ENCODE measurements at places on chromosomes 12 and 14. TPM values are rescaled to one million over a fixed set of nuclear protein-coding genes. Genes with fewer than 3 reads are reported as not detected.

The ADAM20 gene
- 0.27 TPM for total RNA-seq

The CISTR gene
- 2.1 TPM for total RNA-seq

The PPFIBP1 gene
- total RNA-seq: 258 TPM

The C12orf76 gene
- total RNA-seq: 5.4 TPM

The ALDH1L2 gene
- 3.0 TPM for total RNA-seq

The GALNT8 gene
- 1.5 TPM for total RNA-seq

The KHNYN gene
- total RNA-seq: 20.5 TPM

The ARHGAP5 gene
- total RNA-seq: 238 TPM

DNA sequence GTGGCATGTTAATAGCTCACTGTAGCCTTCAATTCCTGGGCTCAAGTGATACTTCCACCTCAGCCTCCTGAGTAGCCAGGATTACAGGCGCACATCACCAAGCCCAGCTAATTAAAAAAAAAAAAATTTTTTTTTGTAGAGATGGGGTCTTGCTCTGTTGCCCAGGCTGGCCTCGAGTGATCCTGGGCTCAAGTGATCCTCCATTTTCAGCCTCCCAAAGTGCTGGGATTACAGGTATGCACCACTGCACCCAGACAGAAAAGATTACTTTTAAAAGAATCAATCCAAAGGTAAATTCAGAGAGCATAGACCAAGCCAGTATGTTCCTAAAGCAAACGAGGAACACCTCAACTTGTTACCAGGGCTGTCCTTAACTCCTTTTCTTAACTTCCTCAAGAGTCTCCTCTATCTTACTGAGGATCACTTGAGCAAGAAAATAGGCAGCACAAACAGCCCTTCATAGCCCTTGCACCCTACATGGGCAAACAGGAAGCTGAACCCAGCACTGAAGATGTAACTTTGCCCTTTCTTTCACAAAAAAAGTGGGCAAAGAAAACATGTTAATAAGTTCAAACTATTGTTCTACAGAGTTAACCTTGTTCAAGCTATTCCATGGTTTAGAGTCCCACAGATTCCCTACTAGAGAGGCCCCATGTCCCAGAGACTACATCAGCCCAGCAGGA, 11.3 kb downstream of the CS start:
- no peak for DNase-seq

- no peak for DNase-seq
These were observed 387.9 kb downstream of the DAD1 start for GRCh38 chr14:22200977-22201605.

- no peak for DNase-seq
These were observed 2.0 kb upstream of the CACNA2D4 start for GRCh38 chr12:1920436-1920835.

DNA sequence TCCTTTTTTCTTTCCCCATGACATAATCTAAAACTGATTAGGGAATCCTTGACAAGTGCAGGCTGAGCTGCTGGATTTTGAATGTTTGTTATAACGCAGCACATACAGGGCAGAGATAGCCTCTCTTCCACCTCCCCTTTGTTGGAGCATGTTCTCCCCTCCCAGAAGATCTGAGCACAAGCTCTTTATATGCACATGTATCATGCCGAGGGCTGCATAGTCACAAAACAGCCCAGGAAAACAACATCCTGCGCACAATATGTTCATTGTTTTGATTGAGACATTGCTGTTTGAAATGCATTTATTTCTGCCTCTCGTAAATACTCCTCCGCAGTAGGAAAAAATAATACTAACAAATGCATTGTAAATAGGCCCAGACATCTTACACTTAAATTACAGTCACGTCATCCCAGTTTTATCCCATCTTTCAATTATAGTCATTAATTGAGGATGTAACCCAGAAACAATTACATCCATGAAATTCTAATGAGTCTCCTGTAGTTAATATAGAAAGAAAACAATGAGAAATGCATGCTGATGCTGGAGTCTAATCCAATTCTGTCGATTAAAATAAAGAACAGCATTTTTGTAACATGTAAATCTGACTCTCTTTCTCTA, 401.8 kb downstream of the BTG1 start:
- no peak for DNase-seq

- no peak for DNase-seq
These were observed 310.9 kb upstream of the PDE3A start for GRCh38 chr12:20057398-20057797.

DNA sequence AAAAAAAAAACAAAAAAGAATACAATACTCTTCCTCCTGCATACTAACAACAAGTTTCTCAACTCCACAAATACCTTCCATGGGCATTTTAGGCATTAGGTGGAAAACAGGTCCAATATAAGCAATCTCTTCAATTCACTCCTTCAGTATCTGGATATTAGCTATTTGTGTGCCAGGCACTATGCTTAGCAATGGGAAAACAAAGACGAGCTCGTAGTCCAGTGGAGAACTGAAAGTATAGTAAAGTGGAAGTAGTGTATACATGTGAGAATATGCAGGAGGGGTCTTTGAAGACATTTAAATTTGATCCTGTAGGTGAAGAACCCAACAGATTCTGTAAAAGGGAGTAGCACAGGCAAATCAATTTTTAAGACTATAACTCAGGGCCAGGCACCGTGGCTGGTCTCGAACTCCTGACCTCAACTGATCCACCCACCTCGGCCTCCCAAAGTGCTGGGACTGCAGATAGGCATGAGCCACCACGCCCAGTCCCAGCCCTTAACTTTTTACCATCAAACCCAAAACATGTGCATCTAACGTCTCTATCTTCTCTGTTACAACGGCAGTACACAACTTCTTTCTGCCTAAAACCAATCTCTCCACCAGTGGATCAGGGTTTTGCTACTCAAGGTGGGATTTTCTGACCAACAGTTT, 10.6 kb downstream of the HECTD1 start:
- DNase-seq: no peak

- DNase-seq: no peak
These were observed 11.4 kb upstream of the KRT2 start for GRCh38 chr12:52663420-52663819.

GRCh38 chr12:89421092-89421835, 69.0 kb upstream of the DUSP6 start:
- no peak for DNase-seq

DNA sequence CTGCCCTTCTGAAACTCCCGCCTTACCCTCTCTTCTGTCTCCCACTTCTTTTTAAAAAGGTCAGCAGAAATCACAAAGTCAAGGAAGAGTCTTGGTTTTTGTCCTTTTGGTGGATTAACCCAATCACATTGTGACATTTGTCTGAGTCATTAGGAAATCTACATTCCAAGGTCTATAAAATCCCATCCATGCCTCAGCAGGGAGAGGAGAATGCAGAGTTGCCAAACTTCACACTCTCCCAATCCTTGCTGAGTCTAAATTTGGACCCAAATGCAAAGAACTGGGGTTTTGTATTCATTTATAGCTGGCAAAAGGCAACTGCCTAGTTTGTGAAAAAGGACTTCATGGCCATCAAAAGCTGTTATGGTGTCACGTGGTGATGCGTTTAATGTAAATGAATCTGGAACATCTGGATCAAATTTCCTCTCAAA, 67.9 kb downstream of the TMEM30B start:
- no peak for DNase-seq

- DNase-seq: no peak
These were observed 101.9 kb upstream of the BMP4 start for GRCh38 chr14:54058505-54058904.

DNA sequence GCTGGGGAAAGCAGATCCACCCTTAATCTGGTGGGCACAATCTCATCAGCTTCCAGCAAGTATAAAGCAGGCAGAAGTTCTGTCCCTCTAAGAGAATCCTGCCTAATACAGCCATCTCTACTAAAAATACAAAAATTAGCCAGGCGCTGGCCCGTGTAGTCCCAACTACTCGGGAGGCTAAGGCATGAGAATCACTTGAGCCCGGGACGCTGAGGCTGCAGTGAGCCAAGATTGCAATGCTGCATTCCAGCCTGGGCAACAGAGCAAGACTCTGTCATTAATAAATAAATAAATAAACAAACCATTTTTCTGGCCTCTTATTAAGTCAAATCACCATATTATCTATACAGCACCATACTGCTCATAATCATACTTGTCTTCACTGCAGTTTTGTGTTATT, 111.2 kb downstream of the MED13L start:
- DNase-seq: no peak

GRCh38 chr12:131737150-131737827, 26.4 kb downstream of the SFSWAP start:
- no peak for DNase-seq

GRCh38 chr12:28092396-28092795, 97.9 kb upstream of the CCDC91 start:
- no peak for DNase-seq

GRCh38 chr14:96284430-96284829, 28.4 kb downstream of the BDKRB1 start:
- no peak for DNase-seq

DNA sequence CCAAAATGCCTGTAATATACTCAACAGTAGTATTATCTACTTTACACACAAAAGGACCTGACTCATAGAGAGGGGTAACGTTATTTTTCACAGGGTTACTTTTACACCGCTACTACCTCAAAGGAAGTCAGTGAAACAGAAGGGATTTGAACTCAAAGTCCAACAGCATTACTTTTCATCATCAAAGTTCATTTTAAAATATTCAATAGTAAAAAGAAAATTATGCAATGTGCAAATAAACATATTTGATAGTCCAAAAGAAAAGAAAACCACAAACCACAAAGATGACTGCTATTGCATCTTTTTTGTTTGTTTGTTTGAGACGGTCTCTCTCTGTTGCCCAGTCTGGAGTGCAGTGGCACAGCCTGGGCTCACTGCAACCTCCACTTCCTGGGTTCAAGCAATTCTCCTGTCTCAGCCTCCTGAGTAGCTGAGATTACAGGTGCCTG, 15.5 kb downstream of the KIF21A start:
- DNase-seq: no peak

- DNase-seq: no peak
These were observed 1.3 kb downstream of the ZNF219 start for GRCh38 chr14:21096978-21097635.

GRCh38 chr12:93101367-93101766, 172.3 kb upstream of the EEA1 start:
- no peak for DNase-seq

GRCh38 chr14:61836807-61837206, 74.6 kb downstream of the SNAPC1 start:
- DNase-seq: no peak

- DNase-seq: no peak
These were observed 33.5 kb downstream of the RAD51B start for GRCh38 chr14:67852926-67853604.

- no peak for DNase-seq
These were observed 900.9 kb downstream of the FLRT2 start for GRCh38 chr14:86430853-86431252.

DNA sequence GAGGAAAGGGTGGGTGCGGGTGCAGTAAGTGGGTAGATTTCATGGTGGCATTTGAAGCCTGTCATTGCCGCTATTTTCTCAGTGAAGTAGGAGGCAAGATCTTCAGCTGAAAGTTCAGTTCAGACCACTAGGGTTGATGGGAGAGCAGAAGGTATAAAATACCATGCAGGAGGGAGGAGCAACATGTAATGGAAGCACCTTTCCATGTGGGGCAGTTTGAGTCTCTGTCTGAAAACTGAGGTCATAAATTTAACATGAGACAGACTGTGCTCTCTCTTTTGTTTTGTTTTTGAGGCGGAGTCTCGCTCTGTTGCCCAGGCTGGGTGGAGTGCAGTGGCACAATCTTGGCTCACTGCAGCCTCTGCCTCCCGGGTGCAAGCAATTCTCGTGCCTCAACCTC, 22.7 kb downstream of the LRRC74A start:
- DNase-seq: no peak

GRCh38 chr12:121748218-121748570, 35.6 kb downstream of the TMEM120B start:
- DNase-seq: no peak

- no peak for DNase-seq
These were observed 7.8 kb upstream of the NOVA1 start for GRCh38 chr14:26605602-26606001.

DNA sequence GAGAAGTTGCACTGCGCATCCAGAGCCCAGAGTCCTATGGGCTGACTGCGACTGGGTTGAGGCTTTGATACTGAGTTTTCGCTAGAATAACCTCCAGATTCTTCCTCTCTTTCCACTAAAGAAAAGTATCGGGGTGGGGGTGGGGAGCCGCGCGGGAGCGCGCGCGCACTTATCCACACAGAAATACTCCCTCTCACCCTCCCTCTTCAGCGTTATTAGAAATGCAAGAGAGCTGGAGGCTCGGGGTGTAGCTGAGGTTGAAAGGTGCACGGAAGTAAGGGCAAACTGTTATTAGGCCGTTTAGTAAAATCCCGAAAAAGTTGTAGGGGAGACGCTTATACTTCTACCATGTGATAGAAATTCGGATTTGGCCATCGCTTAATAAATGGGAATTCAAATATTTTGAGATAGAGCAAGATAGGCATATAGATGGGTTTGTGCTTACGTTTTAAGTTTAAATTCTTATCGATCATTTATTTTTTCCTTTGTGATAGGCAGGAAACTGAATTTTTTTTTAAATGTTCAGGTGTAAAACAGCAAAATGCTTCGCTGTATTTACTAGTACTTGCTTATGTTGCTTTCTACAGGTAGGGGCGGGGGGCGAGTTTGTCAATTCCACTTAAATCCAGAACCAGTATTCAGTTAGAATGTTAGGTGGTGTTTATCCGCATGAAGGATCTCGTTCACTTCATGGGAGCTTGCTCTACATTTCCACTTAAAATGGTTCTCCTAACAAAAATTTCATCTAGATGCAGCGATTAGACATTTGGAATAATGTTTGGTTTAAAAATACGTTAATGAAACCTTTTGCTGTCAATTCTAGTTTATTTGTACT, 1.1 kb downstream of the ARHGAP5 start:
- peak; percentile 33 for DNase-seq

GRCh38 chr12:32402946-32403345, 3.6 kb downstream of the FGD4 start:
- DNase-seq: no peak

GRCh38 chr14:105177082-105177481, 4.0 kb downstream of the NUDT14 start:
- no peak for DNase-seq
